Dermis microvascular lymphatic vessel endothelial cell (primary cell): ENCODE measurements at places on chromosomes 6 and 20. TPM values are rescaled to one million over a fixed set of nuclear protein-coding genes. Genes with fewer than 3 reads are reported as not detected.

ADAM33 gene
- under 0.01 TPM in 1 of 2 replicates, not detected in the other for total RNA-seq

RHAG gene
- total RNA-seq = not detected in 2 replicates

NKX2-2 gene
- total RNA-seq = not detected in 2 replicates

MYCT1 gene
- 120 and 209 TPM in 2 replicates for total RNA-seq

SRXN1 gene
- total RNA-seq = 22.3 and 23.0 TPM in 2 replicates

PTK7 gene
- 20.0 and 37.8 TPM in 2 replicates for total RNA-seq

TENT5A gene
- 2.3 and 9.6 TPM in 2 replicates for total RNA-seq

DEFB123 gene
- total RNA-seq = not detected in 2 replicates

CD83 gene
- 2.1 and 3.8 TPM in 2 replicates for total RNA-seq

CDH4 gene
- total RNA-seq = under 0.01 and 0.13 TPM in 2 replicates

BPIFA1 gene
- total RNA-seq = not detected in 2 replicates

FBXO9 gene
- total RNA-seq = 18.9 and 33.1 TPM in 2 replicates

DNAH8 gene
- not detected in 2 replicates for total RNA-seq

KIFC1 gene
- 9.9 and 16.7 TPM in 2 replicates for total RNA-seq

SYNDIG1 gene
- not detected in 2 replicates for total RNA-seq

ETV7 gene
- 0.13 TPM in 2 replicates for total RNA-seq

TSPO2 gene
- total RNA-seq = not detected in 2 replicates

LTB gene
- 6.4 and 11.8 TPM in 2 replicates for total RNA-seq

SRMS gene
- total RNA-seq = not detected in 2 replicates

SNAI1 gene
- total RNA-seq = 1.0 and 1.6 TPM in 2 replicates

GABRR1 gene
- total RNA-seq = not detected in 2 replicates
